ENCODE measurements at places on chromosomes 5 and 9. TPM values are rescaled to one million over a fixed set of nuclear protein-coding genes. Genes with fewer than 3 reads are reported as not detected.

DNAJC25 gene
- 9.6 TPM for total RNA-seq

RHOBTB3 gene
- total RNA-seq = 220 TPM

IL4 gene
- not detected for total RNA-seq

FSTL4 gene
- total RNA-seq = not detected

CCDC192 gene
- total RNA-seq = not detected

PCDHA10 gene
- total RNA-seq = 0.33 TPM

PDE6A gene
- not detected for total RNA-seq

PCDHGA9 gene
- 4.2 TPM for total RNA-seq

CDKN2A gene
- total RNA-seq = 8.9 TPM

ENTPD8 gene
- 0.12 TPM for total RNA-seq

ZNF483 gene
- 1.9 TPM for total RNA-seq

PCDHGA7 gene
- total RNA-seq = 4.0 TPM

SCAI gene
- total RNA-seq = 13.3 TPM

IFNK gene
- 0.12 TPM for total RNA-seq

PCDHGC4 gene
- total RNA-seq = 2.4 TPM

KIAA1958 gene
- 1.7 TPM for total RNA-seq

FOXD4L5 gene
- total RNA-seq = not detected

BRINP1 gene
- 2.3 TPM for total RNA-seq

AGPAT2 gene
- total RNA-seq = 54.6 TPM

HEXB gene
- 221 TPM for total RNA-seq

IL33 gene
- 44.6 TPM for total RNA-seq

MVB12B gene
- 3.8 TPM for total RNA-seq

ZDHHC11 gene
- 0.44 TPM for total RNA-seq

STK10 gene
- 18.1 TPM for total RNA-seq

EXD3 gene
- total RNA-seq = 6.5 TPM

FBP1 gene
- total RNA-seq = not detected

All from uterine smooth muscle cell (primary cell).